Astrocyte of the hippocampus (primary cell): ENCODE measurements at places on chromosomes 1 and 21.

- no peak for DNase-seq
Observed at GRCh38 chr1:150626150-150626549, 3.3 kb downstream of the ENSA start.

GRCh38 chr21:34846601-34847112 lies 177.9 kb downstream of the CLIC6 start:
- DNase-seq = peak; percentile 88

DNA sequence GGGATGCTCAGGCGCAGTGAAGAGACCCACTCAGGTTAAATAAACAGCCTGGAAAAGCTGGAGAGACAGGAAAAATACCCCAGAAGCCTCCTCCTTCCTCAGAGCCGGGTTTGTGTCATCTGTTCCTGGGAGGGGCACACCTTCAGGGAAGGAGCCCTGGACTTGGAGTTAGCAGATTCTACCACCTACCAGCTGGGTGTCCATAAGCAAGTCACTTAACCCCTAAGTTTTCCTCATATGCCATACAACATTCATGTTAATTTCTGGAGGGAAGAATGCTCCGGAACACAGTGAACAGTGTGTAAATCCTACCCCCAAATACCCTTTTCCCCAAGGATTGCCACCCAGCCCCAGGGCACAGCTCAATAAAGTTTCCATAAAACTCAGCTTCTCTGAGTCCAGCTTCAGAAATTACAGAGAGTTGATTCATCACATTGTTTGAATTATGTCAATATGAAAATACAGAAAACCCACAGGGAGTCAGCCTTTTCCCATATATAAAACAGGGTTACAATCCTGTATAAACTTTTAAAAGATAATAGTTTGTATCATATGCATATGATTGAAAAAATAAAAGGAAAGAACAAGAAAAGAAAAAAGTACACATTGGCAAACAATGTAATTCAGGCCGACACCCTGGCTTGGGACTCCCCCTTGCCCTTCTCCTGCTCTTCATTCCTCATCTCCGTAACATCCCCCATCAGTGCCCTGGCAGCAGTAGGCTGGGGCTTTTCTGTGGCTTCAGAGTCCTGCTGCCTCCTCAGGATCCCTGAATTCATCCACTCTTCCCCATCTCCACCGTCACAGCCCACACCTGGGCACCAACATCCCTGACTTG lies 291.8 kb upstream of the USP24 start:
- peak; percentile 23 for DNase-seq

DNA sequence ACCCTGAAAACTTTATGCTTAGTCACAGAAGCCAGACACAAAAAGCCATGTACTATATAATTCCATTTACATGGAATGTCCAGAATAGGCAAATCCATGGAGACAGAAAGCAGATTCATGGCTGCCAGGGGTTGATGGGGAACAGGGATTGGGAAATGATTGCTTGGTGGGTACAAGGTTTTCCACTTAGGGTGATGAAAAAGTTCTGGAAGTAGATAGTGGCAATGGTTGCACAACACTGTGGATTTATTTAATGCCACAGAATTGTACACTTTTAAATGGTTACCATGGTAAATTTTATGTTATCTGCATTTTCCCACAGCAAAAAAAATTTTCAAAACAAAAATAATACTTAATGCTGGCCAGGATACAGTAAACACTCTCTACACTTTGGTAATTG lies 40.6 kb downstream of the ENAH start:
- DNase-seq = no peak

GRCh38 chr1:89350298-89350697 lies 13.6 kb upstream of the GBP6 start:
- peak; percentile 15 for DNase-seq

DNA sequence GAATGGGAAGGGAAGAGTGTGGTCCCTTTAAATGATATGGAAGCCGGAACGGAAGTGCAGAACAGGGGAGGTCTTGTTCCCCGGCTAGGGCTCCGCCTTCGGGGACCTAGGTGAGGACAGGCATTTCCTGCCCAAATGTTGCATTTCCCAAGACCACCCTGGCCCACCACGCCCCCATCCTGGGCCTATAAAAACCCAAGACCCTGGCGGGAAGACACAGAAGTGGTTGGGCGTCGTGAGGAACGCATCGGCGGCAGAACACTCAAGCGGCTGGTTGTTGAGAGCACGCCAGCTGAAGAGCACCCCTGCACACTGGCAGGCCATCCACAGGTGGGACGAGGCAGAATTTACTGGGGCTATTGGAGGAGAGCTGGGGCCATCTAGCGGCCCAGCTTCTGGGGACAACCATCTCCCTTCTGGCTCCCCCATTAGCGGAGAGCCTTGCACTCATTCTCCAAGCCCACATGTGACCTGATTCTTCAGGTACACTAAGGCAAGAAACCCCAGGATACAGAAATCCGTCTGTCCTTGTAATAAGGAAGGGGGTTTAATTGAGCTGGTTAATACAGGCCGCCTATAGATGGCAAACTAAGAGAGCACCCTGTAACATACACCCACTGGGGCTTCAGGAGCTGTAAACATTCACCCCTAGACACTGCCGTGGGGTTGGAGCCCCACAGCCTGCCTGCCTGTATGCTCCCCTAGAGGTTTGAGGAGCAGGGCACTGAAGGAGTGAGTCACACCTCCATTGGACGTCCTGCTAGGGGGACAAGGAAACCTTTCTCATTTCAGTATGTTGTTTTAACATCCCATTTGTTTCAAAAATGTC lies 1327.9 kb downstream of the BRINP3 start:
- DNase-seq = no peak

DNA sequence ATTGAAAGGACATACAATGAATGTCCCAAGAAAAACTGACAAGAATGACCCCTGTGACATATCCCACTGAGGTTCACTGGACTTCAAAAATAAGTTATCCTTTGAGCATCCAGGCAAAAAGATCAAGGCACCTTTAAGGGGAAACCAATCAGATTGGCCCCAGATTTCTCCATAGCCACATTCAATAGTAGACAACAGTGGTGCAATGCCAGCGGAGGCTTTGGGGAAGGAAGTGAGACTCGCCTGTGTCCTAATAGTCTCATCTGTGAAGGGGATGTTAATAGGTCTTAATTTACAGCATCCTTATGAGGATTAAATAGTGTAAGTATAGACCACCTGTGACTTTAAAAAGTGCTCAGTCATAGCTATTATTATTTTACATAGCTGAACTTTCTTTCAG lies 21.5 kb downstream of the RPL5 start:
- DNase-seq = no peak

DNA sequence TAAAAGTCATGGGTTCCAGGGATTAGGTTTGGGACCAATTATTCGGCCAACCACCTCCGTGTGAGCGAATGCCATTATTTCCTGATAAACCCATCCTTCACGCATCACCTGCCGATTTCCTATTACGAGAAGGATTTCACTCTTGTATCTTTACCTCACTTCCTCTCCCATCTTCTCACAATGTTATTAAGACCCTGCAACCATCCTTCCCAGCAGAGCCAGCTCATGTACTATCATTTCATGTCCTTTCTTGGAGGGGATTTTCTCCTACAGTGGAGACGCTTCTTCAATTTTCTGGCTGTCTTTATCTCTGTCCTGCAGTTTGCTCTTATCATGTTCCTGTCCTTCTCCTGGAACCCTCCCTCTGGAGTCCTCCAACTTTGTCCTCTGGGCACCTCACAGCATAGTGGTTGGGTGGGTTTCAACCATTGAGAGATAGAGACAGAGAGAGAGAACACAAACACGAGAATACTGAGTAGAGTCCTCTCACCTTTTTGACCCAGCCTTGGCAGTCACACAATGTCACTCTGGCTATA lies 192.2 kb downstream of the DYRK1A start:
- no peak for DNase-seq

DNA sequence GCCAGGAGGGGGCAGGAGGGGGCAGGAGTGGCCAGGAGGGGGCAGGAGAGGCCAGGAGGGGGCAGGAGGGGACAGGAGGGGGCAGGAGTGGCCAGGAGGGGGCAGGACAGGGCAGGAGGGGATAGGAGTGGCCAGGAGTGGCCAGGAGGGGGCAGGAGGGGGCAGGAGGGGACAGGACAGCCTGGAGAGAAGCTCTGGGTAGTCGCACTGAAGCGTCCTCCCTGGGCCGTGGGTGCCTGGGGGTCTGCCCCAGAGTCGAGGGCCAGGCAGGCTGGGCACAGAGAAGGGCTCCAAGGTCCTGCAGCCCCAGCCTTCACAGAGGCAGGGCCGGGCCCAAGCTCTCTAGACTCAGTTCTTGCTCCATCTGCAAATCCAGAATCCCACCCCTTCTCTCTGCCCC lies 22.9 kb downstream of the MEGF6 start:
- no peak for DNase-seq

- DNase-seq = peak; percentile 25
Observed at GRCh38 chr1:41650028-41650880, 165.8 kb upstream of the EDN2 start.
